ENCODE measurements at places on chromosomes 6 and 20. TPM values are rescaled to one million over a fixed set of nuclear protein-coding genes. Genes with fewer than 3 reads are reported as not detected.

Gene RIN2
- total RNA-seq, result 14.3 TPM

Gene SLC52A3
- total RNA-seq, result not detected

Gene SIM1
- 1.7 TPM for total RNA-seq

Gene FAXC
- 22.3 TPM for total RNA-seq

Gene TXLNB
- not detected for total RNA-seq

Gene SCGN
- not detected for total RNA-seq

Gene ENPP5
- total RNA-seq, result not detected

- DNase-seq, result no peak
These were observed 50.2 kb downstream of the ELOVL2 start for GRCh38 chr6:10993896-10994295.

- DNase-seq, result no peak
These were observed 6.9 kb upstream of the SIRPB1 start for GRCh38 chr20:1626528-1627199.

DNA sequence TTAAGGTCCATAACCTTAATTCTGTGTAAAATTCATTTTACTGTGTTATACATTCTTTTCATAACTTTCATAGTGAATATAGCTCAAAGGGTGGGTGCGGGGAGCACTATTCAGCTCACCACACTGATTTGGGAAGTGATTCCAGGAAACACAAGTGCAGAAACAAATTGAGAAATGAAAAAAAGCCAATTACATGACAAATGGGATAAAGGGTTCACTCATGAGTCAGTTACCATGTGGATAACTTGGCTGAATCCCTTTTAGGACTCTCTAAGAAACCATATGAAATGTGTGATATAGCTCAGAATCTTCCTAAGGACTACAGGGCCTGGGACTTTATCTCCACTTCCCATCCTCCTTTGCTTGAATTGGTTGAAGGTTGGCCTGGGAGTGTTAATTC, 3.1 kb upstream of the BTN2A1 start:
- no peak for DNase-seq

DNA sequence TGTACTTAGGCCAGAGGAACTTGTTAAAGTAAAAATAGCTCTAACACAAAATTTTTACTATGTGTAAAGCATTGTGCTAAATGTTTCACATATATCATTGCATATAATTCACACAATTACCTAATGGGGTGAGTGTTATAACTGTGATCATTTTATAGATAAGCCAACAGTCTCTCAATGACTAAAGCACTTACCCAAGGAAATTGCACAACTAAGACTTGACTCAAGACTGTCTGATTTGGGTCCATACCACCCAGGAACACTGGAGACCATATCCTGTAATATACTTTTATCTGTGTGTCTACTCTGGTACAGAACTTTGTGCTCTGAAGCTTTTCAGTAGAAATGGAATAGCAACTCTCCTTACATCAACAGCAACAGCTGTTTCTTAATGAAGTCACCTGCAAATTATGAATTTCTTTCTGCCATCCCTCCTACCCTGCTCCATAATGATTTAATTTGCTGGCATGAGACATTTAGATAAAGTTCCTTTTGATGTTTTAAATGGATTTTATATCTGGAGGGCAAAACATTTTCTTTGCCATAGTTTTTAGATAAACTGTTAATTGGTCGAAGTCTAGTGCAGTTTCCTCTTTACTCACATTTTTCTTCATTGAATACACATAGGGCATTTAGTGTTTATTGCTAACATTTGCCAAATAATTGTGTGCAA, 47.5 kb downstream of the TSPYL4 start:
- no peak for DNase-seq

- no peak for DNase-seq
These were observed 13.2 kb upstream of the ZBTB24 start for GRCh38 chr6:109496036-109496772.

- peak; percentile 71 for DNase-seq
These were observed 18.4 kb upstream of the MMP24 start for GRCh38 chr20:35207950-35208611.

DNA sequence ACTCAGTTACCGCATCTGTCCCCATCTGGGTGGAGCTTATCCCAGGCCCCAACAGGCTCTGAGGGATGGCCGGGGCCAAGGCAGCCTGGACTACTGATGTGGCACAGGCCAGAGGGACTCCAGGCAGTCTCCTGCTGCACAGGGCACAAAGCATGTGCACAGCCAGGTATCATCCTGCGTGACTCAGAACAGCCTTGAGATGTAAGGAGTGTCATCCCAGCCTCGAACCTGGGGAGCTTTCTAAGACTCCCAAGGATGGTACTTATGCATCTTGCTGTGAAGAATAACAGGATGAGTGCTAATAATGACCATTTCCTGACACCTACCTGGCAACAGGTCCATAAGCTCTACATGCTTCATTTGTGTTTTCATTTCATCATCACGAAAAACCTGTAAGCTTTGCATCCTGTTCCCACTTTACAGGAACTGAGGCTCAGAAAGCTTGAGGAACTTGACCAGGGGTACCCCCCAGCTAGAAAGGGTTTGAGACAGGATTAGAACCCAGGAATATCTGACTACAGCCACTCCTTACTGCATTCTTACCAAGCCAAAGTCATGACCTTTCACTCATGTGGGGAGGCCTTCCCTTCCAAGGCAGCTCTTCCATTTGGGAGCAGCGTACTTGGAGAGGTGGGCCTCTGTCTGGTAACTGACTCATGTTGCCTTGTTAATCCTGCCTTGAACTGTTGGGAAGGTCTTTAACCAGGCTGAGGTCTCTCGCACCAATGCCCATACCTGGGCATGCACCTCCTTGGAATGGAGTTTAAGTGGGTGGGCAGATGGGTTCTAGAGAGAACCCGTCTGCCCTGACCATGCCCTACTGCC, 1.9 kb downstream of the TRIB3 start:
- no peak for DNase-seq

GRCh38 chr6:10970731-10971130, 73.4 kb downstream of the ELOVL2 start:
- DNase-seq, result no peak

All from MG63 (cell line).